ENCODE measurements at places on chromosomes 2 and 18. TPM values are rescaled to one million over a fixed set of nuclear protein-coding genes. Genes with fewer than 3 reads are reported as not detected.

GRCh38 chr2:237276716-237277490 lies 137.1 kb downstream of the COL6A3 start:
- H3K4me1 ChIP-seq, result no peaks in the 10 kb centered on the region
- H3K36me3 ChIP-seq, result no peaks in the 10 kb centered on the region
- peaks cover 21% of the 10 kb centered on the region for H3K27me3 ChIP-seq
- no peak overlapping the region for H3K4me3 ChIP-seq
- no peak overlapping the region for H3K27ac ChIP-seq

DNA sequence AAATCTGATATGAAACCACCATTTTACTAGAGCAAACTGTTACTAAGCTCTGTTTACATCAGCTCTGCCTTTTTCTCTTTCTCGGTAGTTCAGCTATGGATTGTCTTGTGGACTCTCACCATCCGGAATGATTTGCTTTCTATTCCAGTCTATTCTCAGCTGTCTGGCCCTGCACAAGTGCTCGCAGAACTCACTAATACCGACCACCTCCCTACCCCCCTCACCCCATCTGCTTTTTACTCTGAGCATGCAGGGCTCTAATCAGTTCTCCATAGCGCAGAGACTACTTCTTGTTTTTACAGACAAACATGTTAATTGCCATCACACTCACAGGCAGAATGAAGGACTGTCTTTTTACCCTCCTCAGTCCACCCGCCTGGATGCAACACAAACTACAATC lies 180.7 kb upstream of the POU3F3 start:
- no peak overlapping the region for H3K27ac ChIP-seq
- no peaks in the 10 kb centered on the region for H3K36me3 ChIP-seq
- H3K4me3 ChIP-seq, result no peak overlapping the region
- H3K4me1 ChIP-seq, result no peaks in the 10 kb centered on the region

DNA sequence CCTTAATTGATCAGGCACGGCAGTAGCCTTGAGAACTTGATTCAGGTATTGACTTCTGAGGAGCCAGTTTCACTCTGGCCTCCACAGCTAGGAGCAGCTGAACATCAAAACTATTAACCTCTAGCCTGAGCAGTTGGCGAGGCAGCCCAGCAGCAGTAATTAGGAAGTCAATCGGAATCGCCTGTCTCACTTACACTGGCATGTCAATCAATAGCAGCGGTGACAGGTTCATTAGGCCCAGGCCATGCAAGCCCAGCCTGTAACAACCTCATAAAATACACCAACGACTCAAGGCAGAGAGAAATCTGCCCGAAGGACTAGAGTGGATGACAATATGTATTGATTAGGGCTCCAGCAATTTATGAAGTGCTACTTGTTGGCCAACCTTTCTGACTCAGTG lies 255.4 kb upstream of the SKOR2 start:
- H3K4me3 ChIP-seq, result no peak overlapping the region
- DNase-seq, result no peak
- no peak overlapping the region for H3K27ac ChIP-seq
- no peaks in the 10 kb centered on the region for H3K27me3 ChIP-seq
- H3K36me3 ChIP-seq, result no peaks in the 10 kb centered on the region
- no peaks in the 10 kb centered on the region for H3K4me1 ChIP-seq

DNA sequence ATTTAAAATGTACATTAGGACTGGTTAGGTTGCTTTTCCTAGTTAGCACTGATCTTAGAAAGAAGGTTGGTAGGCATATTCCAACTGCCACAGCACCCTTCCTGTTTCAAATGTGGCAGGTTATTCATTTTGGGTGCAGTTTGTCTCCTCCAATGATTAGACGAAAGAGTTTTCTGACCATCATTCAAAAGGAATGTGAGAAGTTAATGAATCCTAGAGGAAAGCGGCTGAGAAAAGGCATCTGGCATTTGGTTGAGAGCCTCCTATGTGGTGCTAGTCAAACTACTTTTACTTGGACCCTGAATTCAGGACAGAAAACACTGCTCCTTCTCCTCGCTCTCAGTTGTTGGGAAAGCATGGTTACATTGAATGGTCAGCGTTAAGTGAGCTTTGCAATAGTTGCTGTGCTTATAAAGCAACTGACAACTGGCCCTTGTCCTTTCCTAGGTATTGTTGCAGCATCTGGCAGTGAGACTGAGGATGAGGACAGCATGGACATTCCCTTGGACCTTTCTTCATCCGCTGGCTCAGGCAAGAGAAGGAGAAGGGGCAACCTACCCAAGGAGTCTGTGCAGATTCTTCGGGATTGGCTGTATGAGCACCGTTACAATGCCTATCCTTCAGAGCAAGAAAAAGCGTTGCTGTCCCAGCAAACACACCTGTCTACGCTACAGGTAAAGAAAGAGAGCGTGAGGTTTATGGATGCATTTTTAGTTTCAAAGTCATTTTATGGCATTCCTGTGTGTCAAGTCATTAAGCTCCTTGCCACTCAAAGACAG lies 6.1 kb downstream of the TGIF1 start:
- H3K4me3 ChIP-seq, result no peak overlapping the region
- H3K27ac ChIP-seq, result no peak overlapping the region
- peaks cover 72% of the 10 kb centered on the region for H3K4me1 ChIP-seq
- no peaks in the 10 kb centered on the region for H3K27me3 ChIP-seq
- no peak for DNase-seq

- DNase-seq, result peak; percentile 12
- peak overlapping the region; percentile 11 for H3K27ac ChIP-seq
- peaks cover 3% of the 10 kb centered on the region for H3K36me3 ChIP-seq
- no peaks in the 10 kb centered on the region for H3K27me3 ChIP-seq
- H3K4me1 ChIP-seq, result peaks cover 19% of the 10 kb centered on the region
Measured at GRCh38 chr2:43387092-43388062, 161.0 kb upstream of the ZFP36L2 start.

- H3K27me3 ChIP-seq, result no peaks in the 10 kb centered on the region
- H3K4me3 ChIP-seq, result peak overlapping the region; percentile 5
- peaks cover 11% of the 10 kb centered on the region for H3K36me3 ChIP-seq
- DNase-seq, result no peak
Measured at GRCh38 chr18:12998332-12999060, 7.3 kb downstream of the CEP192 start.

- no peak for DNase-seq
- no peaks in the 10 kb centered on the region for H3K36me3 ChIP-seq
- H3K27me3 ChIP-seq, result peaks cover 7% of the 10 kb centered on the region
- H3K27ac ChIP-seq, result no peak overlapping the region
Measured at GRCh38 chr18:58021504-58021903, 22.5 kb upstream of the NEDD4L start.

GRCh38 chr2:198314559-198315153 lies 510.3 kb downstream of the PLCL1 start:
- peaks cover 42% of the 10 kb centered on the region for H3K27me3 ChIP-seq
- no peak for DNase-seq
- no peak overlapping the region for H3K27ac ChIP-seq
- no peaks in the 10 kb centered on the region for H3K36me3 ChIP-seq
- no peaks in the 10 kb centered on the region for H3K4me1 ChIP-seq

DNA sequence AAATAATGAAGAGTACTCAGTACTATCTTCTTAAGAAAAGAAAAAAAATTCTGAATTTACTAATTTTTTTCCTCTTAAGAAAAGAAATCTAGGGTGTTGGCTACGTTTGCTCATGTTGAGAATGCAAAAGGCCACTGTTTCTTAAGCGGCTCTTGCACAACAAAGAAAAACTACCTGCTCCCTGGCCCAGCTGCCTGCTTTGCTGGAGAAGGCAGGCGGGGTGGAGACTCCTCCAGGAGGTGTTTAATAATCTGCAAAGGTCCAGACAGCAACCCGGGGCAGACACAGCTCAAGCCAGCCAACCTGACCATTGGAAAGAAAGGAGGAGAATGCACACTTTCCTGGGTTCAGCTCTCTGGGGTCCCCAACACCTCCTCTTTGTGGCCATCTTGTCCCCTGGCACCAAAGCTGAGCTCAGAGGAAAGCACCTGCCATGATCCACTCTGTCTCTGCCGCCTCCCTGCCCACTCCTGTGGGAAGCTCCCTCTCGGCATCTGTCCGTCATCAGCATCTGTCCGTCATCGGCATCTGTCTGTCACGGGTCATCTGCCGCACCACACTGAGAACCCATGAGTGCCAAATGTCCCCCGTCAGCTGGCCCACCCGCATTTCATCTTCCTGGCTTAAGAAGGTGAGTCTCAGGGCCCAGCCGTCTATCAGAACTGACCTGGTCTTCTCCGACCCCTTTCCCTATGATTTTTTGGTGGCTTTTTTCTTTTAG lies 11.9 kb downstream of the ZNF516 start:
- no peak for DNase-seq
- peaks cover 5% of the 10 kb centered on the region for H3K27me3 ChIP-seq
- H3K36me3 ChIP-seq, result no peaks in the 10 kb centered on the region
- no peak overlapping the region for H3K27ac ChIP-seq

GRCh38 chr2:168434146-168434545 lies 21.9 kb upstream of the CERS6 start:
- no peaks in the 10 kb centered on the region for H3K36me3 ChIP-seq
- DNase-seq, result no peak
- no peak overlapping the region for H3K27ac ChIP-seq
- H3K27me3 ChIP-seq, result no peaks in the 10 kb centered on the region
- H3K4me3 ChIP-seq, result no peak overlapping the region
- H3K4me1 ChIP-seq, result peaks cover 58% of the 10 kb centered on the region

DNA sequence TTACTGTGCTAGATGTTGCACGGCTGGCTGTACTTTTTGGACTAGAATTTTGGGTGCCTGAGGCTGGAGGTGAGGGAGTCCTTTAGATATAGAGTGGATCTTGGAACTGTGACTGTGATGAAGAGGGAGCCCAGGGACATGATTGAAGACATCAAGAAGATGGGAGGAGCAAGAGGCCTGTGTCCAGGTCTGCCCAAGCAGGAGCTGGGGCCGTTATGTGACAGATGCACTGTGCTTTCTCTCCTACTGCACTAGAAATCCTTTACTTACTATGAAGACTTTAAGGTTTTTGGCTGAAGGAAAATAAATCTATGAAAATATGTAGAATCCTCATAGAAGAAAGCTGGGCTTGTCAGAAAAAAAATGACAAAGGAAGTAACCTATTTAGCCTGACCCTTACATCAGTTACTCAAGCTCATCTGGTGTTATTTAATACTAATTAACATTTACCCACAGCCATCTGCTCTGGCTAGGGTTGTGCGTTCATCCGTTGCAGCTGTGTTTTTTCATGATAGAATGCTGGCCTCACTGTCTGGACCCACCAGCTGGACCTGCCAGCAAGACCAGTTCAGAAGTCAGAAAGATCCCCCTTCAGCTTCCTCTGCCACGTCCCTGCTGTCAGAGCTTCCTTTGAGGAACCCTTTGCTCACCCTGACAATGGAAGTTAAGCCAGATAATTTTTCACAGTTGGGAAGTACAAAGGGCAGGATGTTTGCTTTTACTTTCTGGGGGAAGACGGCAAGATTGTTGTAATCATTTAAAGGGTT lies 16.7 kb downstream of the TSN start:
- peaks cover 12% of the 10 kb centered on the region for H3K36me3 ChIP-seq
- no peaks in the 10 kb centered on the region for H3K27me3 ChIP-seq
- no peak overlapping the region for H3K4me3 ChIP-seq
- no peaks in the 10 kb centered on the region for H3K4me1 ChIP-seq
- no peak for DNase-seq

DNA sequence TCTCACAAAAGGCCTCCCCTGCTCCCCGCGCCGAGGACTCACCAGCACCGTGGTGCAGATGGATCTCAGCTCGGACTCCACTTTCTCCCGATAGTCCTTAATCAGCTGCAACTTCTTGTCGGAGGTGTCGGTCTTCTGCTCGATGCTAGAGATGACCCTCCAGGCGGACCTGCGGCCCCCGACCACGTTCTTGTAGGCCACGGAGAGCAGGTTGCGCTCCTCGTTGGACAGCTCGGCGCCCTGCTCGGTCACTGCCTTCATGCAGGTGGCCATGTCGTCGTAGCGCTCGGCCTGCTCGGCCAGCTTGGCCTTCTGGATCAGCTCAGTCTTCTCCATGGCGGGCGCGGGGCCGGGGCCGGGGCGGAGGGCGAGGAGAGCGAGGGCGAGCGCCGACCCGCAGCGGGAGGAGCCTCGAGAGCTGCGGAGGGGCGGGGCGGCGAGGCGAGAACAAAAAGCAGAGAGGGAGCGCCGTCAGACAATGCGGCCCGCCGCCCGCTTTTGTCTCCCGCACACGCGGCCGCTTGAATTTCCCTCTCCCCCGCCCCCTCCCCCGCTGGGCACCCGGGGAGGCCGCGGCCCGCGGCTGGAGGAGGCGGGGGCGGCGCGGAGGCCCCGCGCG lies 571 bp downstream of the YWHAQ start:
- H3K36me3 ChIP-seq, result peaks cover 48% of the 10 kb centered on the region
- peak overlapping the region; percentile 95 for H3K27ac ChIP-seq
- H3K4me3 ChIP-seq, result peak overlapping the region; percentile 99
- peaks cover 52% of the 10 kb centered on the region for H3K4me1 ChIP-seq
- peak; percentile 88 for DNase-seq
- no peaks in the 10 kb centered on the region for H3K27me3 ChIP-seq

GRCh38 chr2:118761771-118762170 lies 85.7 kb downstream of the EN1 start:
- H3K4me1 ChIP-seq, result no peaks in the 10 kb centered on the region
- no peak overlapping the region for H3K27ac ChIP-seq
- peaks cover 52% of the 10 kb centered on the region for H3K27me3 ChIP-seq
- DNase-seq, result no peak
- H3K4me3 ChIP-seq, result no peak overlapping the region

- DNase-seq, result no peak
- H3K36me3 ChIP-seq, result no peaks in the 10 kb centered on the region
- no peak overlapping the region for H3K27ac ChIP-seq
- H3K27me3 ChIP-seq, result peaks cover 16% of the 10 kb centered on the region
- H3K4me1 ChIP-seq, result peaks cover 3% of the 10 kb centered on the region
- no peak overlapping the region for H3K4me3 ChIP-seq
Measured at GRCh38 chr2:219624565-219624964, 2.9 kb upstream of the SLC4A3 start.

DNA sequence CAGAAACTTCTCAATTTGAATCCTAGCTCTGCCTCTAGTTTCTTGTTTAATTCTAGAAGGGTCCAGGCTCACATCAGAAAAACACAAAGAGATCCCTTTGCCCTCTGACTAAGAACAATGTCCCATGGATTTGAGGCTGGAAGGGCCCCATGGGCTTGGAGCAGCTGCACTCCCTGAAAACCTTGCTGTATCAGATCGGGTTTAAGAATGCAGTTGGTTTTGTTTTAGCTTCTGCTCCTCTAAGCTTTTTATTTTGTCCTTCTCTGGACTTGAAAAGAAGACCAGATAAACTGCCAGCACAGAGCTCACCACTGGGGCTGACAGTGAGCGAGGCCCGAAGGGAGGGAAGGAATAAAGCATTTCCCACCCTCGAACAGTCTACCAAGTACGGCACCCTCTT lies 69.2 kb upstream of the WIPF1 start:
- H3K27ac ChIP-seq, result no peak overlapping the region
- no peak overlapping the region for H3K4me3 ChIP-seq
- peaks cover 28% of the 10 kb centered on the region for H3K4me1 ChIP-seq
- H3K27me3 ChIP-seq, result no peaks in the 10 kb centered on the region

GRCh38 chr2:241545523-241546473 lies 12.7 kb upstream of the BOK start:
- no peaks in the 10 kb centered on the region for H3K36me3 ChIP-seq
- no peak for DNase-seq
- no peak overlapping the region for H3K4me3 ChIP-seq
- H3K4me1 ChIP-seq, result peaks cover under 1% of the 10 kb centered on the region

- no peaks in the 10 kb centered on the region for H3K36me3 ChIP-seq
- no peak overlapping the region for H3K4me3 ChIP-seq
- no peaks in the 10 kb centered on the region for H3K27me3 ChIP-seq
- no peak for DNase-seq
Measured at GRCh38 chr2:221779614-221780067, 207.5 kb upstream of the EPHA4 start.

GRCh38 chr2:133936601-133937000 lies 317.3 kb upstream of the MGAT5 start:
- no peak for DNase-seq
- H3K27ac ChIP-seq, result no peak overlapping the region
- no peaks in the 10 kb centered on the region for H3K36me3 ChIP-seq
- H3K27me3 ChIP-seq, result peaks cover 14% of the 10 kb centered on the region

Gene TMEM163
- total RNA-seq, result 0.11 TPM

Gene SERPINB4
- not detected for total RNA-seq
